ENCODE measurements at places on chromosomes 7 and 10.
A peak's percentile ranks its signal among the peaks of the same experiment; 100 is the strongest.

GRCh38 chr7:23942032-23942431 is 232.0 kb downstream of the STK31 start:
- DNase-seq, result no peak

GRCh38 chr7:41738806-41739205 is 35.9 kb upstream of the INHBA start:
- no peak for DNase-seq

DNA sequence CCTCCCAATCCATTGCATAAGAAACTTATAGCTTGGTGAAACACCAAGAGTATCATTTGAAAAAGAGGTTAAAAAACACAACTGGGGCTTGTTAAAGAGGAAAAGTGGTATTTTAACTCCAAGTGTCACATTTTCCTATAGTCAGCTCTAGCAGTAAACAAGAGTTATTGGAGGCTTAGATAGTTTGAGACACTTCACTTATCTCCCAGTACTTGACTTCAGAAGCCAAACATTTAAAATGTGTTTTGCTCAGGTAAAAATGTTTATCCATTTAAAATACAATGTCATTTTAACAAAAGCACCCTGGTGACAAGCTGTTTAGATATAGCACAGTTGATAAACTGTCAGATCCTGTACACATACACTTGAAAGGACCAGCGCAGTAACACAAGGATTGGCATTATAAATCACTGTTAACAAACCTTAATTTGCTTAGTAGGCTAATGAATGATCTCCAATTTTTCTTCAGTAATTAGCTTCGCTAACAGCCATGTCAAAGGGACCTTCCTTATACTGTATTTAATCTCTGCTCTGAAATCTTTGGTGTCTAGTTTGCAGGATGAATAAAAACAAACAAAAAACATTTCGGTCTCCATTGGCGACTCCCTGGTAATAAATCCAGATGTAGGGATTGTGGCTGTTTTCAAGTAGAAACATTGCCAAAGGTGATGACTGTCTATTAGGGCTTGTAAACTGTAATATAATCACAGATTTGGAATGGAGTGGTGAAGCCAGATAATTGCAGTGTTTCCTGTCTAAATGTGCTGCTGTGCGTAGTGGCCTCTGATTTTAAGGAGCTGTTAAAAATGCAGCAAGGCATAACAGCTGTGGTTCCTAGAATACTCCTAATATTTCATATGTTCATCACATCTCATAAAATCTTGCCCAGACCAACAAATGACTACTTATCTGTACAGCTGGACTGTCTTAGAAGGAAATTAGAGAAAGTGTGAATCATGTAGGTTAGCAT is 545.1 kb downstream of the AUTS2 start:
- DNase-seq, result no peak

GRCh38 chr7:157990226-157990880 is 597.3 kb downstream of the PTPRN2 start:
- DNase-seq, result no peak

- DNase-seq, result no peak
These were observed 112.9 kb downstream of the VIPR2 start for GRCh38 chr7:159031750-159032149.

DNA sequence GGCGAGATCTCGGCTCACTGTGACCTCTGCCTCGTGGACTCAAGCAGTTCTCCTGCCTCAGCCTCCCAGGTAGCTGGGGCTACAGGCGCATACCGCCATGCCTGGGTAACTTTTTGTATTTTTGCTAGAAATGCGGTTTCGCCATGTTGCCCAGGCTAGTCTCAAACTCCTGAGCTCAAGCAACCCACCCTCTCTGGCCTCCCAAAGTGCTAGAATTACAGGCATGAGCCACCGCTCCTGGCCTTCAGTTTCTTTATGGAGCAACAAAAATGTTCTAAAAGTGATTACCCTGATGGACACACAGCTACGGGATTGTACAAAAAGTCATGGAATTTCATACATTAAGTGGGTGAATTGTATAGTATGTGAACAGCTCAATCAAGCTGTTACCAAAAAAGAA is 216.0 kb downstream of the CALN1 start:
- DNase-seq, result no peak

GRCh38 chr7:8387551-8388256 is 45.7 kb upstream of the NXPH1 start:
- DNase-seq, result no peak

DNA sequence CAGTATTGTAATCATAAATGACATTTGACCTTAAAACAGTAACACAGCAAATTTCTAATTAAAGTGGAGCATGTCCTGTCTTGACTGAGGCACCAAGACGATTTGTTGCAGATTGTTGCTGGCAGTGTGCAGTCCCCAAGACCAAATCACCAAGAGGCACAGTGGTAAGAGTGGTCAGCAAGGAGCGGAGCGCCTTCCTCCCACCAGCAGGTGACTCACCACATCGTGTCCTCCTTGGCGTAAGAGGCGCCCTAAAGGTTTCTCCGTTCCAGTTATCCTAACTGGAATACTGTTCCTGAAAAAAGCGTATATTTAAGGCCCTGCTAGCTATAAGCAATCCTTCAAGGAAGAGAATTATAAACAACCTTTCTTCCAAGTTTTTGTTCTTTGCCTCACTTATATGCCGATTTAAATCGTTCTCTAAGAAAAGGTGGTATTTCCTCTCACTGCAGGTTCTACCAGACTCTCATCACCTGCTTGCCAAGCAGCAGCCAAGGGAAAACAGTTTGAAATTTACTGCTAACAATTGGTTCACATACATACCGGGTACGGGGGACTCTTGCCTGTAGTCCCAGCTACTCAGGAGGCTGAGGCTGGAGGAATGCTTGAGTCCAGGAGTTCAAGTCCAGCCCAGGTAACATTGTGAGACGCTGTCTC is 10.7 kb upstream of the REPIN1 start:
- DNase-seq, result no peak

GRCh38 chr7:157875230-157876179 is 538.7 kb downstream of the DNAJB6 start:
- no peak for DNase-seq

DNA sequence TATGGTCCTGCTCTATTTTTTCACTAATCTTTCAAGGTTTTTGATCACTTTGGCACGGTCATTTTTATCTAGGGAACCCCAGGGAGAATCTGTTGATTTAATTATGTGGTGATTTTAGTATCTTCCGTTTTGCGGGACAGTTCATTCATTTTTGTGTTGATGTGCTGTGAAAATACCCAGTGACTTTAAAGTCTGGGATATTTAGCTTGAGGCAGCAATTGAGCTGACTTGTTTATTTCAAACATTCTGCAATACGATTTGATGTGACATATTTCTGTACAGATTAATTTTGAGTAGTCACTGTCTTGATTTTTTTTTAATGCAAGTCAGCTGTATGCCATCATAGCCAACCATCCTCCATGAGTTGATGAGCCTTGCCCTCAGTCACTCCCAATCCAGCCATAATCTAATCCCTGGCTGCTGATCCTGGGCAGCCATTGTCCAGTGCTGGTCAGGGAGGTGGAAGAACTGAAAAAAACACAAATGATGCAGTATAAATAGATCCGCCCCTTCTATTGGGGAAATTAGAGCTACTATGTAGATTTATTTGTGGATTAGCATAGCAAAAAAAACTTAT is 183.4 kb downstream of the CCSER2 start:
- DNase-seq, result no peak

GRCh38 chr7:318878-319661 is 29.1 kb downstream of the FOXL3 start:
- no peak for DNase-seq

- no peak for DNase-seq
These were observed 66.3 kb downstream of the SND1 start for GRCh38 chr7:127718340-127718679.

DNA sequence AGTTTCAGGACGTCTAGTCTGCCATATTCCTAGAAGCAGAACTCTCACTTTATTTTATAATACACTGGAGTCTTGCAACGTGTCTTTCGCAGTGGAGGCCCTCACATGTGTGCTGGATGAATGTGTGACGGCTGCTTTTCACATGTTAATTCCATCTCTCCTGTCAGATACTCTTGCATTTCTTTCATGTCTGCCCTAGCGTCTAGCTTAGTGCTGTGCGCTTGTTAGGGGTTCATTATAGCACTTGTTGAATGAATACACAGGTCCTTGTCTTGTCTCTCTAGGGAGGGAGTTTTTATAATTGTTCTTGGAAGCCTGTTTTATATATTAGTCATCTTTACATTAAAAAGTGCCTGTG is 94.4 kb downstream of the MAP3K8 start:
- no peak for DNase-seq

- DNase-seq, result no peak
These were observed 12.7 kb upstream of the DNMBP start for GRCh38 chr10:100022403-100022802.

GRCh38 chr7:114141415-114141814 is 222.6 kb upstream of the PPP1R3A start:
- DNase-seq, result no peak

DNA sequence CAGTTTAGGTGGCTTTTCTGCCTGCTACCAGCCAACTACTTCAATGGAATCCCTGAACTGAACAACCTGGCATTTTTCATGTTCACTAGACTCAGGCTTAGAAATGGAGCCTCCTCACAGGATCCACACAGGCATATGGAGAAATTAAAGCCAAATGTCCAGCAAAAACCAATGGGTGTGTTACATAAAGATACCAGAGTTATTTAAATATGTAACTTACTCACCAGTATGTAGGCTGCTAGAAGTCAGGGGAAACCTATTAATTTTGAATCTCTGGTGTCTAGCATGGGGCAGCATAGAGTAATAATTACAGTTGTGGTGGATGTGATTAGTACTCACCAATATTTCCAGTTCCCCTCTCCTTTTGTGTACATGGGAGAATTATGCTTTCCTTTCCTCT is 383.6 kb downstream of the LRMDA start:
- no peak for DNase-seq

DNA sequence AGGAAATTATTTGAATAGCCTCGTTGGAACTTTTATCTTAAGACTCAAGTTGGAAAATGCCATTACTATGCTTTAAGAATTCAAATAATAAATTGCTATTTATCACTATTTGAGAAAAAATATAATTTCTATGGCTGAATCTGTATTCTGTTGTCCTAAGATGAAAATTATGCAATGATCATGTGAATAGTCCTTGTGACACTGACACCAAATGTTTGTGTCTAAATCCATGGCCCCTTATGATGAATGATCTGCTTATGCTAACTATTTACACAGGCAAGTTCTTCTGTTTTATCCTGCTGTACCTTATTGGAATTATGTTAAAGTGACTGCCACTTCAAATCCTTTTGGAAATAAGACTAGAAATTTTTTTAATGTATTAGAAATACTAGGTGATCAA is 208.7 kb downstream of the DOCK4 start:
- DNase-seq, result no peak

- no peak for DNase-seq
These were observed 72.5 kb upstream of the TPK1 start for GRCh38 chr7:144908324-144908723.

- no peak for DNase-seq
These were observed 59.6 kb upstream of the CDK13 start for GRCh38 chr7:39890411-39890810.

- no peak for DNase-seq
These were observed 159.2 kb downstream of the NEURL1 start for GRCh38 chr10:103652599-103653281.

- no peak for DNase-seq
These were observed 7.4 kb downstream of the ZNF365 start for GRCh38 chr10:62381385-62382102.

DNA sequence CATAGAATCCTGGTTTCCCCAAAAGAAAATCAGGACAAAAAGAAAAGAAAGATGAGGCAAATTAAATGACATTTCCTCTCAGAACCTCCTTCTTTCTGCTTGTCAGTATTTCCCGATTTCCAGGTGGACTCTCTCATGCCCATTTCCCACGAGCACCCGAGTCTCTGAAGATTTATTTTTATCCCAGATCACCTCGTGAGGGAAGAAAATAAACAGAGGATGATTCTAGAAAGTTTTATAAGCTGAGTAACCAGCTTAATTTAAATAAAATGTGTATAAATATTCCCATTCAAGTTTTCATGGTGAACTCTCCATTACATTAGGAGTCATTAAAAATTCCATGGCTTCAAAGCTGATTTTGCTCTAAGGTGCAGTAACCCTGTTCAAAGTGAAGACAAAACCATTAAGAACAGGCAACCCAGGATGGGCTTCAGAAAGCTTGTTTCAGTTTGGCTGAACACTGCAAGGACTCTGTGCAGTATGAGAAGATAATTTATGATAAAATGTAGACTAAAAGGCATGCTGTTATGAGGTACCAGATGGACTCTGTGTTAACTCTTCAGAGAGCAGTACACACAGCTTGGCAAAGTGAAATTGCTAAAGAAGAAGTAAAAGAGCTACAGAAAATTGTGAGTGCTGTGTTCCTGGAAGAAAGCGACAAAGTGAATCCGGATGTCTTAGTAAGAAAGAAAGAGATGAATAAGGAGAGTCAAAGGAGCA is 521.3 kb upstream of the LRRN3 start:
- DNase-seq, result peak; percentile 13

GRCh38 chr10:29239569-29240472 is 49.0 kb upstream of the LYZL1 start:
- DNase-seq, result peak; percentile 29

DNA sequence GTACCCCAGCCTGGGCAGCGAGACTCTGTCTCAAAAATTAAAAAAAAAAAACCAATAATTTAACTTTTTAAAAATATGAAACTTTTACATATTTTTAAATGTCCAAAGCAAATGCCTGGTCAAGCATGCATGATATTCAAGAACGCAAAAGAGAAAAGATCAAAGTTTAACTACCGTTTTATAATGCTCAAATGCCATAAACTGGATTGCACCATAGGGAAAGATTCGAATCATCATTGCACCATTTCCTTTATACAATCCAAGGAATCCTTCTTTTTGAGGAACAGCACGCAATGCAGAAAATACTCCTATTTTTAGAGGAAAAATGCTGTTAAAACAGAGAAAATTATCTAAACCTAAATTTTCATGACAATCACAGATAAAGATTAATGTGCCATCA is 20.9 kb downstream of the SLC25A16 start:
- no peak for DNase-seq

GRCh38 chr10:27779462-27780015 is 33.9 kb upstream of the MKX start:
- no peak for DNase-seq

DNA sequence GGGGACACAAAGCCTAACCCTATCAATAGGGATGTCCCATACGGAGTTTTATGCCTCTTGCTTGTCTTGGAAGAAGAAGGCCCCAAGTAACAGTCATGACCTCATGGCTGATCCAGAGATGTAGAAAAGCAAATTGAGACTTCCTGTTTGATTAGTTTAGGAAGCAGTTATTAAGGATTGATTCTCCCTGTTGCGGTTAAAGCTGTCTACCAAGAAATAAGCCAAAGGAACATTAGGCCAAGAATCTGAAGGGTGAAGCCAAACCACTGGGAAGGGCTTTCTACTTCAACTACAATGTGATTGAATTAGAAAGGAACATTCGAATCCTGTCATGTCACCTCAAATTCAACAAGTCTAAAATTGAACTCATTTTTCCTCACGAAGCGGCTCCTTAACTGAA is 60.5 kb upstream of the AGBL3 start:
- DNase-seq, result no peak

- no peak for DNase-seq
These were observed 153.9 kb downstream of the SNX13 start for GRCh38 chr7:17786314-17786852.

- peak; percentile 11 for DNase-seq
These were observed 134.3 kb downstream of the PRKCQ start for GRCh38 chr10:6445671-6446316.
